CD4-positive, alpha-beta T cell treated with Interleukin-17A for 4 hours (primary cell): ENCODE measurements at places on chromosomes 4 and X.
A peak's percentile ranks its signal among the peaks of the same experiment; 100 is the strongest.

DNA sequence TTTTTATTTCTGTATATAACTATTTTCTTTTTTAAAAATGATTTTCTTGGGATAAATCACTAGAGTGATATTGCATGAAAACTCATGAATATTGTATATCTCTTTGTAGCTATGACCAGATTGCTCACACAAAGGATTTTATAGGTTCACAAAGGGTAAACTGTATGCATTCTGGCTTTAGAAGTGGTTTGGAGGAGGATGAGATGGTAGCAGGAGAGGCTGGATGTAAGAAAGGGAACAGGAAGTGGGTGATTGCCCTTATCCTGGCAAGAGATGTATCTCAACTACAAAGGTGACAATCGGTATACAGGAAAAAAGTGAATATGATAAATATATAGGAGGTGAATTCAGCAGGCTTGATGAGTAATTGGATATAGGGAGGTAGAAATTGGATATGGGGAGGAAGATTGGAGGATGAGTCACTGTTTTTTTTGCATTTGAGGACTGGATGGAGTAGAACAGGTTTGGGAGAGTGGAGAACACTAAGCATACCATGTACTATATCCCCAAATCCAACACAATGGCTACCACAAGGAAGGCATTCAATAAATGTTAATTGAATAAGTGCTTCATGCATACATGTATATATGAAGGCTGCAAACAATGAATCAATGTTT lies 9.9 kb downstream of the FGG start:
- DNase-seq: no peak

DNA sequence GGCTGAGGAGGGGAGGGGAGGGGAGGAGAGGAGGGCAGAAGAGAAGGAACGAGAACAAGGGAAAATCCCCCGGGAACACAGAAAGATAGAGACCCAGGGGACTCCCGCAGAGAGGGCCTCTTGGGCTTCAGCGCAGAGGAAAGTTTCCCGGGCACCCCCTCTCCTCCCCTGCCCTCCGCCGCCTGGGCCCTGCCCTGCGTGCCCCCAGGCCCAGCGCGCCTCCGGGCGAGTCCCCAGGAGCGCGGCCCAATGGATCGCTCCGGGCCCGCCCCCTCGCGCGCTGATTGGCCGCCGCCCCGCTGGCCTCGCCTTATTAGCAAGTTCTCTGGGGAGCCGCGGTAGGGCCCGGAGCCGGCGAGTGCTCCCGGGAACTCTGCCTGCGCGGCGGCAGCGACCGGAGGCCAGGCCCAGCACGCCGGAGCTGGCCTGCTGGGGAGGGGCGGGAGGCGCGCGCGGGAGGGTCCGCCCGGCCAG lies at the start of gene MSX1:
Gene MSX1, plus strand, starts transcription at position 341 of the 474 bp plus-strand sequence. CDS start 235 bp downstream, outside the sequence.
- peak; percentile 30 for DNase-seq

DNA sequence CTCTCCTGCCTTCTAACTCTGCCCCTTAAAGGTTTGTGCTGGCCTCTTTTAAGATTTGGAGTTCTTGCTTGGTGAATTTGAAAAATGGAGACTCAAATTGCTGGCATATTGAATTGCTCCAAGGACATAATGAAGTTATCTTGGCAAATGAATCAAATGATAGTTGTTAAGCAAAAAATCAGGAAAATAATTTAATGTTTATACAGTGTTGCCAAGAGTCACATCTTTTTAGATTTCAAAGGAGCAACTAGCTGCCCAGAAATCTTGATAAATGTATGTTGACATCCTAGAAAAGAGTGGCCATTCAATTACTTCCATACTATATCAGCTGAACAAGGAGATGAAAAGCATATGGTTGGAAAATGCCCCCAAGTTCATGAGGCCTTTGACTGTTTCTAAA lies 610.0 kb upstream of the LCORL start:
- DNase-seq: no peak

DNA sequence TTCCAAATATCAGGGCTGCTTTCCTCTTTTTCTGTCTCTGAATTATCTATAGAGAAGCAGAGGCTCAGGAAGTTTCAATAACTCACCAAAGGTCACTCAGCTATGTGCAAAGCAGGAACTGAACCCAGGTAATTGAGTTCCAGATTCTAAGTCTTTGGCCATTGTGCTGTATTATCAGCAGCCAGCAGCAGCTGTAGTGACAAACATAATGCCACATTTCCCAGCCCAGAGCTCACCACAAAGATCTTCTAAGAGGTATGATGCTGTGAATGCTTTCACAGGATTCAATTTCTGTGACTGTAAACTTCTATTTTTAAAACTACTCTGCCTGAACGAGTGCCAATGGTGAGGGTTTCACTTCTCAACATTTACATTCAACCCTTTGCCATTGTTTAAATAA lies 56.4 kb downstream of the SPOCK3 start:
- DNase-seq: no peak

- no peak for DNase-seq
These were observed 122.5 kb downstream of the NFKB1 start for GRCh38 chr4:102623622-102624021.

DNA sequence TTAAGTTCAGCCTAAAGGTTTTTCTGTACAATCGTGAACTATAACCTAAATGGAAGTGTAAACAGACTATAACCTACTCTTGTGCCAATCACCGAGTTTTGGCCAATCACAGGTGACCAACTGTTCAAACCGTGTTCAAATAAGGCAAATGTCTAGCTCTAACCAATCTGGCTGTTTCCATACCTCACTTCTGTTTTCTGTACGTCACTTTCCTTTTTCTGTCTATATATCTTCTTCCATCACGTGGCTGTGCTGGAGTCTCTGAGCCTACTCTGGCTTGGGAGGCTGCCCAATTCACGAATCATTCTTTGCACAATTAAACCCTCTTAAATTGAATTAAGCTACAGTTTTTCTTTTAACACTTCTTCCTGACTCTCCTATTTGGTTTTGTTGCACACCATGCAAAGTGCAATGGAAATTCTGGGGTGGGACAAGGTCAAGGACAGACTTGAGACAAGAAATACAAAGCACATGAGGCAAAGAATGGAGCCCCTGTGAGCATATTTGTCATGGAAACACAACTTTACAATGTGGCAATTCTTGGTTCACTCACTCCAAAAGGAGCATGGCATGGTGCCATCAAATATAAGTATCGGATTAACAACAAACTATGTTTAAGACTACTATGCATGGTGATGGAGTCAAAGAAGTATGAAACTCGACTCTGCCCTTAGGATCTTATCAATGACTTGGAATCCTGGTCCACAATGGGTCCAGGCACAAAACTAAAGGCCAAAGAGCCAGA lies 115.7 kb upstream of the FAM9B start:
- no peak for DNase-seq

DNA sequence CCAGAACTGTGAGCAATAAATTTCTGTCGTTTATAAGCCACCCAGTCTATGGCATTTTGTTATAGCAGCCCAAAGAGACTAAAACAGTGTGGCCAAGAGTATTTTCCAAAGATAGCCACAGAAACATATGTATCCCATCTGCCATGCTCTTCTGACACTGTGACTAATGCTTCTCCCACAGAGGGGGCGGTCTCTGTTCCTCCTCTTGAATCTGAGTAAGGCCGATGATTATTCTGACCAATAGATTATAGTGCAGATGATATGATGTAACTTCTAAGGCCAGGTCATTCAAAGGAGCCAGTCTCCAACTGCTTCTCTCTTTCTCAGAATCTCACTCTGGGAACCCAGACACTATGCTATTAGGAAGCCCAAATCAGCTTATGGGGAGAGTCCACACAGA lies 570.7 kb downstream of the BCOR start:
- DNase-seq: no peak

DNA sequence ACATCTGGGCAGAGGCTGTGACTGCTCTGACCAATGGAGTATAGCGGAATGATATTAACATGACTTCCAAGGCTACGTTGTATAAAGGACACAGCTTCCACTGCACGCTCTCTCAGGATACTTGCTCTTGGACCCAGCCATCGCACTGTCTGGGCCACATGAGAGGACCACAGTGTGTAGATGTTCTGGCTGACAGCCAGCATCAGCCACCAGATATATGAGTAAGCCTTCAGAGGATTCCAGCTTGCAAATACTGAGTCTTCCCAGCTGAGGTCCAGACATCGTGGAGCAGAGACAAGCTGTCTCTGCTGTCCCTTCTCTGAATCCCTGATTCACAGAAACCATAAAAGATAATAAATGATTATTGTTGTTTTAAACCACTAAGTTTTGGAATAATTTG lies 146.8 kb upstream of the USP9X start:
- no peak for DNase-seq

DNA sequence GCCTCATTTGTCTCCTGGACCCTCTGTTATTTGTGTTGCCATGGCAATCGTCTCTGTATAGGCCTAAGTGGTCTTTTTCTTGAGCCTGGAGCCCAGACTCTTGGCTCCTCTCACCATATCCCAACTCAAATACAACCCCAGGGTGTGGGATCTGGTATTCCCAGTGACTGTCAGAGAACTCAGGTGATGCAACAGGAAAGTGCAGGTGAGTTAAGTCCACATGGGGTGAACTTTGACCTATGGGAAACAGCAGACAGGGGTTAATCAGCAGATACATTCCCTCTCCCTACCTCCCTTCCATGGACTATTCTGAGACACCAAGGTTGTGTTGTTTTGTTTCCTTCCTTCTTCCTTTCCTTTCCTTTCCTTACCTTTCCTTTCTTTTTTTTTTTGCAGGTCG lies 130.9 kb upstream of the RPS6KA3 start:
- DNase-seq: no peak

DNA sequence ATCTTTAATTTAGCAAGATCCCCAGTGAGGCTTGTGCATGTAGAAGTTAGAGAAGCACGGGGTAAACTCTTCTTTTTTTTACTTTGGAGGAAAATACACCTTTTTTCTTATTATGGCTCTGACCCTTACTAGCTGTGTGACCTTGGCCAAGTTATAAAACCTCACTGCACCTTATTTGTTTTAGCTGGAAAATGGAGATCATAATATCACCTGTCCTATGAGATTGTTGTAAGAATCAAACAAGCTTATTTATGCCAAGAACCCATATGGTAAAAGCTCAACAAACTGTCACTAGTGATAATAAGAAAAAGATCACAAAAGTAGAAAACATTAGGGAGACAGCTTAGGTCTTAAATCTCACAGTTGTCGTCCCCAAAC lies 126.6 kb downstream of the PTTG2 start:
- DNase-seq: no peak

DNA sequence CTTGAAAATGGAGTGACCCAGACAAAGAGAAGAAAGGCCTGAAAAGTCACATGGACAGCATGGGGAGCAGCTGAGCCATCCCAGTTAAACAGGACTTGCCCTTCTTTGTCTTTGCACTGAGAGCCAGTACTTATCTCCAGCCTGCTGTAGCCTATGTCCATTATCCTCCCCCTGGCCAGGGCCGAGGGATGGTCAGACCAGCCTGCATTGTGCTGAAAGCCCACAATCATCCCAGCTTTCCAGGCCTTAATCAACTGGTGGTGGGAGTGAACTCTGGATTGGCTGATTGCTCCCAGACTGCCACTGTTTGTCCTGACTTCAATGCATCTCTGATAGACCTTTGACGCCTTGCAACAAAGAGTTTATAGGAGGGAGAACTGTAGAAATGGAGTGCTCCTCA lies 453.1 kb downstream of the EPHA5 start:
- no peak for DNase-seq

DNA sequence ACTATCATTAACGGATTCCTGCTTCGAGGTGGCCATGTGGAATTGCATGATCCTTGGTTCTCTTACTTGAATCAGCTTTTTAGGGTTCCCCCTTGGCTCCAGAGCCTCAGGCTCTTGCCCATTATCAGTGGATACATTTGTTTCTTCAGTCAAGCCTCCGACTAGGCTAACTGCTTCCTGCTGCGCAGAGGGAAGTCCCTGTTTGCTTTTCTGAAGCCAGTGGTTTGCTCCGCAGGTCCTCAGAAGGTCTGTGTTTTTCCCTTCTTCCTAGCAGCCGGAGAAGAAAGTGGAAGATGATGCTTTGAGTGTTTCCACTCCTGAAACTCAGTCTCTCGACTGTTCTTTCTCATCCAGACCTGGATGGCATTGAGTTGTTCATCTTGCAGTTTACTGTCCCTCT lies 20.6 kb downstream of the SRD5A3 start:
- DNase-seq: no peak

GRCh38 chrX:72712094-72712755 lies 1.9 kb downstream of the PHKA1 start:
- no peak for DNase-seq

- DNase-seq: no peak
These were observed 8.1 kb upstream of the TIMP1 start for GRCh38 chrX:47574076-47574546.

DNA sequence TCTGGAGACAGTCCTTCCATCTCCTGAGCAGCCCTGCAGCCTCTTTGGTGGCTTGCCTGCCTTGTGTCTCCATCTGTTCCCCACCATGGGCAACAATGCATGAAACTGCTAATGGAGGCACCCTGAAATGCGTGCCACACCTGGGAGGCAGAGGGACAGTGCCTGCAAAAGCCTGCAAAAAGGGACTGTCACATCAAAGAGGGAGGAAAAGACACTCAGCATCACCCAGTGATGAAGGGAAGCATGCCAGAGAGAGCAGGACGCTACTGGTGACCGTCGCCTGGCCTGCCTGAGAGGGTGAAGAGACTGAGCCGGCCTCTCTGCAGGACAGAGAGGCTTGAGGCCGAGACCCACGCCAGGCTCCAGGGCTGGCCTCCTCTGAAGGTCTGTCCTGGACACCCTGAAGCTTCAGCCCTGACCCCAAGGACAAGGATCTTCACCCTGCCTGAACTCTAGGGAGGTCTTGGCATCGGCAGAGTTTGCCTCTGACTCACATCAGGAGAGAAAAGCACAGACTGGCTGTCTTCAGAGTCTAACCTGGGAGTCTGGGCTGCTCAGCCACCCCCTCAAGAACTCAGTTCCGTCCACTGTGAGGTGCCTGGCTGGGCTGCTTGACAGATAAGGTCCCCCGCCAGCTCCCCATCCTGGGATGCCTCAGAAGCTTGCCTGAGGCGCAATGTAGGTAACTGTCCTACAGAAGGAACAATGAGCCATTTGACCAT lies 8.1 kb downstream of the ACSL1 start:
- no peak for DNase-seq

GRCh38 chr4:41236032-41236431 lies 20.7 kb upstream of the UCHL1 start:
- DNase-seq: no peak
